ENCODE measurements at places on chromosomes 4 and X.

DNA sequence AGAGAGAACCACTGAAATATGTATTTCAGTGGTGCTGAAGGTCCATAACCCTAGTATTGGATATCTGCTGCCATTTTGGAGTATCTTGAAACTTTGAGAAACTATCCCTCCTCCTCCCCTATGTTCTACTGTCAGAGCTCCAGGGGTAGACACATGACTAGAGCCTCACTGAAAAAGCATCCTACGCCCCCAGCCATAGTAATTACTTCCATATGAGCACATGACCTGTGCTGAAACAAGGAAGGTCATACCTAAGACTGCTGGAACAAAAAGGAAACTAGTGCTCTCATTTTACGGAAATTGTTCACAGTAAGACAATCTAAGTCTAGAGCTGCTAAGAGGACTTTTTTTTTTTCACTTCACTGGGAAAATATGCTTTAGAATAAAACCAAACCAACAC lies 42.0 kb upstream of the MAPK10 start:
- no peak for DNase-seq

DNA sequence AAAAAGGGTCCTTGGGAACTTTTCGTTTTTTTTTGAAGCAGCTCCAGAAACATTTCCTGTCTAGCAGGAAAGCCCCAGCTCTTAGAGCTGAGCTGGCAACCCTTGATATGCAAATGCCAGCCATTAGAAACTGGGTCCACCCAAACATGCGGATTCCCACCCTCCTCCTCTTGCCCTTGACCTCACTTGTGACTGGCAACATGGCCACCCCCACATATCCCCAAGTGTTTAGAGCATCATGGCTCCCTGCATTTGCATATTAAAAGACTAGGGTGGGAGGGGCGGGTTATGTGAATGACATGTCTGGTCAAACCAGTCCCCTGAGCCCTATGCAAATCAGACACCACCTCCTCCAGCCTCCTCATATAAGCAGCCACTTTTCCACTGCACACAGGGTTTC lies 671.1 kb downstream of the FAT4 start:
- no peak for DNase-seq

- DNase-seq: no peak
Observed at GRCh38 chrX:10052906-10053625, 85.9 kb downstream of the CLDN34 start.

- no peak for DNase-seq
Observed at GRCh38 chr4:7198440-7199128, 6.2 kb downstream of the SORCS2 start.

DNA sequence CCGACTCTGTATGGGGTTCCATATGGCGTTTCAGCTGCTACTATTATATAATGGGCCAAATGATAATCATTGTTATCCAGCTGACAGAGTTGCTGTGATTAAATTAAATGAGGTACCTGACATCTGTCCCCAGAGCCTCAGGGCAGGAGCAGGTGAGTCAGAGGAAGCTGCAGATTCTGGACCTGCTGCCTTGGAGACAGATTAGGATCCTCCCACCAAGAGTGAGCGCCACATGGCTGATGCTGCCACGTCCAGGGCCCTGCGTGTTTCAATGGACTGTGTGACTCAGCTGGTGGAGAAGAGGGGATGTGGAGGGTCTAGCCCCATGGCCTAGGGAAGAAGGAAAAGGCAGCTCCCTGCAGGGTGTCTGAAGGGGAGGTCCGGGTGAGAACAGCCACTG lies 28.3 kb upstream of the UXT start:
- DNase-seq: no peak

DNA sequence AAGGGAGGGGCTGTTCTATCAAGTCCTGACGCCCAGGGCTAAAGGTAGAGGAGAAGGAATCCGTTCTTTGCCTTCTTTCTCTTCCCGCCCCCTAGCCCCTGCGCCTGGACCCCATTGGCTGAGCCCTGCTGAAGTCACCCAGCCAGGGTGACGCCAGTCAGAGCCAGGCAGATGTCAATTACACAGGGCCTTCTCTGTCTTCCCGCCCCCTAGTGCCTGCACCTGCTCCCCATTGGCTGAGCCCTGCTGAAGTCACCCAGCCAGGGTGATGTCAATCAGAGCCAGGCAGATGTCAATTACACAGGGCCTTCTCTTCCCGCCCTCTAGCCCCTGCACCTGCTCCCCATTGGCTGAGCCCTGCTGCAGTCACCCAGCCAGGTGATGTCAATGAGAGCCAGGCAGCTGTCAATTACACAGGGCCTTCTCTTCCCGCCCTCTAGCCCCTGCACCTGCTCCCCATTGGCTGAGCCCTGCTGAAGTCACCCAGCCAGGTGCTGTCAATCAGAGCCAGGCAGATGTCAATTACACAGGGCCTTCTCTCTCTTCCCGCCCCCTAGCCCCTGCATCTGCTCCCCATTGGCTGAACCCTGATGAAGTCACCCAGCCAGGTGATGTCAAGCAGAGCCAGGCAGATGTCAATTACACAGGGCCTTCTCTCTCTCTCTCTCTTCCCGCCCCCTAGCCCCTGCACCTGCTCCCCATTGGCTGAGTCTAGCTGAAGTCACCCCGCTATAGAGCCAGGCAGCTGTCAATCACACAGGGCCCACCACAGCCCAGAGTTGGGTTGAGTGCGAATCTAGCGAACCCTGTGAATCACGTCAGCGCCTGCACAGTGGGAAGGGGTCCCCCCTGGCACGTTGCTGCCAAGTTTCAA lies 46.4 kb downstream of the ASMT start:
- peak; percentile 89 for DNase-seq

- DNase-seq: no peak
Observed at GRCh38 chr4:40845154-40845835, 95.5 kb downstream of the NSUN7 start.

DNA sequence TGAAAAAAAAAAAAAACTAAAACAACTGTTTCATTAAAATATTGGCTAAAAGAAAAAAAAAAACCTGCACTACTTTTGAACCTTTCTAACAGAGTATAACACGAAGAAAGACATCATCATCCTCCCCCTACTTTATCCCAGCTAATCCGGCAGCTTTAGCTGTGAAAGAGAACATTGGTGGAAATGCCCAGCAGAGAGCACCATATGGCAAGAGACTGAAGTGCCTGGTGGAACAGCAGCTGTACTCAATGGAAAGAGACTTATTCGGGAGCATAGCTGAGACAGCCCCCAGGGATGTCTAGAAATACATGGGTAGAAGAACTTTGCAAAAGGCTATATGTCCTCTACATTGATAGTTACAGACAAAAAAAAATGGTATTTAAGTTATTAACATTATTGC lies 30.3 kb downstream of the STPG2 start:
- no peak for DNase-seq

DNA sequence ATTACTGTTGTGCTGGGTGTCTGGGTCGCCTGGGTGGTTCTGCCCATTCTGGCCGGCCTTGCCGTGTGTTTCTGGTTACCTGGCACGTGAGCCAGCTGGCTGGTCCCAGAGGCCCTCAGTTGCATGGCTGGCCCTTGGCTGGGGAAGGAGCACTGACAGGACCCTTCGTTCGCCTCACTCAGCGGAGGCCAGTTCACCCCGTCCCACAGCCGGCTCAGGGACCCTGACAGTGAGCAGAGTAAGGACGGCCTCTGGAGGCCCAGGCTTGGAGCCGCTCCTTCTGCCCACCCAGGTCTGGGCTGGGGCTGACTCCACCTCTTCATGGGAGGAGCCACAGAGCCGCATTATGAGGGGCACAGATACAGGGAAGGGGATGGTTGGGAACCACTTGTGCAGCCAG lies 20.3 kb upstream of the HGFAC start:
- no peak for DNase-seq

- no peak for DNase-seq
Observed at GRCh38 chrX:69032601-69033000, 132.7 kb downstream of the PJA1 start.

- DNase-seq: peak; percentile 86
Observed at GRCh38 chrX:12956704-12957534, 18.0 kb upstream of the TMSB4X start.

DNA sequence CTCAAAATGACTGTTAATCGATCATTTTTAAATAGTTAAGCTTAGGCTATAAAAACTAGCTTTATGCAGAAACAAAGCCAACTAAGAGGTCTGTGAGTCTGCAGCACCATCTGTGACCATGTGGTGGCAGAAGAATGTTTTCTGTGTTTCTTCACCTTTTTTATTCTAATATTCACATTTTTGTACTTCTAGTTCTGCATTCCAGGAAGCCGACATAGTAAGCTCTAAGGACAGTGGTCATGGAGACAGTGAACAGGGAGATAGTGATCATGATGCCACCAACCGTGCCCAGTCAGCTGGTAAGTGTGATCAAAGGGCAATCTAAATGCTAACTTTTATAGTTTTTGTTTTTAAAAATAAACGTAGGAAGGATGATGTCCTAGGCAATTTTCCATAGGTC lies 5.6 kb downstream of the PCDH10 start:
- no peak for DNase-seq

GRCh38 chrX:131703646-131704045 lies 159.8 kb downstream of the OR13H1 start:
- no peak for DNase-seq

- no peak for DNase-seq
Observed at GRCh38 chr4:95672811-95673210, 124.0 kb upstream of the UNC5C start.

DNA sequence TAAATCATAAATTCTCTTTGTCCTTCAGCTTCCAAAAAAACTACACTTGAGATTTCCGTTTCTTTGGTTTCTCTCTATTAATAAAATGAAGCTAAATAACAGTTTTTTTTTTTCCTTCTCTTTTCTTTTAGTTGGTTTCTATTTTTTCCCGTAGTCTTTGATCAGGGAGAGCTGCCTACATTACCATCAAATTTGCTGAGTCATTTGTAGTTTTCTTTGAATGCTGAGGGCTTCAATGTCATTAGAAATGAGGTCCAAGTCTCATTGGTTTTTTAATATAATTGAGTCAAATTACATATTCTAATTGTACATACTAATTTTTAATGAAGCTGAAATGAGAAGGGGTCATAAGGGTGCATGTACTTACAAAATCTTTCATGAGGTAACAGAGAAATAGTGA lies 550.2 kb downstream of the GBA3 start:
- no peak for DNase-seq

DNA sequence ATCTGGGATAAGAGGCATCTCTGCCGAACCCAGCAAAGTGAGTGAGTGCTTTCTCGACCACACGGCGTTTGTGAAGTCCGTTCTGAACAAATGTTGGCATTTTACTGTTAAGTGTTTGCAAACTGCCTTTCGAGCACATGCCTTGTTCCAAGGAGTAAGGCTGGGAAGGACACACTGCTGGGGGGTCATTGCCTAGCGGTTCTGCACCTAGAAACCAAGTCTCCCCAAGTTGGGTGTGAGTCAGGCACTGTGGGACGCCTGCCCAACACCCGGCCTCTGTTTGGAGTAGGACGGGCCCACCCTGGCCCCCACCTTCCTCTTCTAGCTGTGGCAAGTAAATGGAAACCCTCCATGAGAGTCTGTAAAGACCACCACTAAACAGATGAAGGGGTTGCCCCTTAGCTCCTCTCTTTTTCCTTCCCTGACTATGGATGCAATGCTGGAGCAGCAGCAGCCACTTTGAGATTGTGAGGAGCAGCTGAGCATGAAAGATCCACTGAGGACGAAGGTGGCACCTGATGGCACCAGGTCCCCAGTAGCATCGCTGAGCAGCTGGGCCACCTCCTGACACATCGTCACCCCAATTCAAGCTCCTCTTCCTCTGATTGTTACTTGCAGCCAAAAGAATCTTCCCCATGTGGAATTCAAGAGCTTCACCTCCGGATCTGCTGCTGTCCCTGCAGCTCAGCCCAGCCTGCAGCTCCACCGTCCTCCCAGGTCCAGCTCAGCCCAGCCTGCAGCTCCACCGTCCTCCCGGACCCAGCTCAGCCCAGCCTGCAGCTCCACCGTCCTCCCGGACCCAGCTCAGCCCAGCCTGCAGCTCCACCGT lies 6.3 kb downstream of the CPLX1 start:
- no peak for DNase-seq

DNA sequence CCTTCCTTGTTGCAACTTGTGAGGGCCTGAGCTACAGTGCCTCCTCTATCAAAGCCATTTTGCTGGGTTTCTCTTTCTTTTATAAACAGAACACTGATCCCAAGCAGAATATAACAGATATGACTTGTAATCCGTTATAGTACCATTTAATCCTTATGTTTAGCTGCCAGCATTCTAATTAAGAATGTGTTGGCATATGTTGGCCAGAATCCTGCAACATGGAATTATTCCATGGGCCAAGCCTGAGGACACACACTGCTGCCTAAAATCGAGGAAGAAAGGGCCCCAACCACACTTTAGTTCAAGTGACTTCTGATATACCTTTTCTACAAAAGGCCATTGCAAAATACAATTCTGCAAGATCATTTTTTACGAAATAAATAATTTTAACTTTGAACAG lies 28.0 kb downstream of the PALLD start:
- DNase-seq: no peak

- DNase-seq: no peak
Observed at GRCh38 chr4:47075262-47075661, 43.9 kb downstream of the GABRB1 start.

- DNase-seq: no peak
Observed at GRCh38 chr4:9835430-9835829, 54.0 kb downstream of the DRD5 start.

DNA sequence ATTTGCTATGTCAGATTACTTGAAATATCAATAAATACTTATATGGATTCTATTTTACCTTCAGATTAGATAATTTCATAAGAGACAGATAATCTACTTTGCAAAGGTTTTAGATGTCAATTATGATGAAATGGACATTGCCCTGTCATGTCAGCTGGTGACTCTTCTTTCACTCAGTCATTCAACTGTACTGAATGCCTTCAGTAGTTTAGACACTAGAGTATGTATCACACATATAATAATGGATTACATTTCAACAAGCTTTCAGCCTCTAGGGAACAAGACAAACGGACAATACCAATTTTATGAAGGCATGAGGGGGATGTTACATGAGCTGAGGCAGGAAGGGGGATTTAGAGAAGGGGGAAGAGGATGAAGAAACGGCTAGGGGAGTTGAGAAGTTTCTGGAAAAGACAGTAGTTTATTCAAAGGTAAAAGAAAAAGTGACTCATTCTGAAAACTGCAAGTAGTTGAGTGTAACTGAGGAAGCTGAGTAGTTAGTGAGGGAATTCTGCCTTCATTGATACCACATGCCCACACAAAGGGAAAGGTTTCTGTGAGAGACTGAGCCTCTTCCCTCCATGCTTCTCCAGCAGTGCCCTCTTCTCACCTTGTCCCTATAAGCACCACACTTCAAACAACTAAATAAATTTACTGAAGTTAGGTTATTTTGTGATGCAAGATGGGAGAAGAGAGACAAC lies 25.7 kb downstream of the SLC9B2 start:
- DNase-seq: no peak

- no peak for DNase-seq
Observed at GRCh38 chr4:90078440-90078839, 48.8 kb upstream of the CCSER1 start.

- no peak for DNase-seq
Observed at GRCh38 chr4:169282429-169283113, 11.8 kb upstream of the SH3RF1 start.

DNA sequence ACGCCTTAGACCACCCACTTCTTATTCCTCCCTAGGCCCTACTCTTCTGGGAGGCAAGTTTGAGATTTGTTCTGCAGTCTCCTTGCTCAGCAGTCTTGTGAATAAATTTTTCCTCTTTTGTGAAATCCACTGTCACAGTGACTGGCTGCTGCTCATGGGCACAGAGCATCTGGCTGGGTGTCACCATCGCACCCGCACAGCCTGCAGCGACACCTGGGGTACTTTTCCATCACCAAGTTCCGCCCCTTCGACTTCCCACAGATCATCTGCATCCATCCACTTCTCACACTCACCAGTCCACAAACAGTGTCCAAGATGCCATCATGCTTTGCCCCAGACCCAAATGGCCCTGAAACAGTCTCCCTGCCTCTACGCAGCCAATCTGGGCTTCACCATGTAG lies 36.4 kb upstream of the AFAP1 start:
- DNase-seq: no peak

- no peak for DNase-seq
Observed at GRCh38 chr4:144645631-144646522, at the start of gene HHIP. TSS of gene HHIP (plus strand) at chr4:144646156. CDS start at chr4:144646676, 520 bp downstream.

All from GF-D8 (cell line).